Glutamatergic neuron (in vitro differentiated cells): ENCODE measurements at places on chromosomes 16 and 17. TPM values are rescaled to one million over a fixed set of nuclear protein-coding genes. Genes with fewer than 3 reads are reported as not detected.

The GPR142 gene
- total RNA-seq, result 20.7 TPM

The CSF3 gene
- not detected for total RNA-seq

The GPRC5C gene
- 93.3 TPM for total RNA-seq

The G6PC1 gene
- not detected for total RNA-seq

The GPR139 gene
- total RNA-seq, result not detected

The IQCK gene
- total RNA-seq, result 5.1 TPM

The CRHR1 gene
- 0.71 TPM for total RNA-seq

The CLEC3A gene
- total RNA-seq, result not detected

The NATD1 gene
- 45.9 TPM for total RNA-seq

The CD300H gene
- not detected for total RNA-seq

The TSC2 gene
- 215 TPM for total RNA-seq

The CDRT15 gene
- not detected for total RNA-seq

GRCh38 chr16:67672739-67673662, 6.4 kb downstream of the C16orf86 start:
- DNase-seq, result peak; percentile 79

- no peak for DNase-seq
Observed at GRCh38 chr17:8673612-8674011, 43.1 kb upstream of the MYH10 start.

GRCh38 chr17:82817947-82818346, 21.9 kb downstream of the ZNF750 start:
- DNase-seq, result no peak

DNA sequence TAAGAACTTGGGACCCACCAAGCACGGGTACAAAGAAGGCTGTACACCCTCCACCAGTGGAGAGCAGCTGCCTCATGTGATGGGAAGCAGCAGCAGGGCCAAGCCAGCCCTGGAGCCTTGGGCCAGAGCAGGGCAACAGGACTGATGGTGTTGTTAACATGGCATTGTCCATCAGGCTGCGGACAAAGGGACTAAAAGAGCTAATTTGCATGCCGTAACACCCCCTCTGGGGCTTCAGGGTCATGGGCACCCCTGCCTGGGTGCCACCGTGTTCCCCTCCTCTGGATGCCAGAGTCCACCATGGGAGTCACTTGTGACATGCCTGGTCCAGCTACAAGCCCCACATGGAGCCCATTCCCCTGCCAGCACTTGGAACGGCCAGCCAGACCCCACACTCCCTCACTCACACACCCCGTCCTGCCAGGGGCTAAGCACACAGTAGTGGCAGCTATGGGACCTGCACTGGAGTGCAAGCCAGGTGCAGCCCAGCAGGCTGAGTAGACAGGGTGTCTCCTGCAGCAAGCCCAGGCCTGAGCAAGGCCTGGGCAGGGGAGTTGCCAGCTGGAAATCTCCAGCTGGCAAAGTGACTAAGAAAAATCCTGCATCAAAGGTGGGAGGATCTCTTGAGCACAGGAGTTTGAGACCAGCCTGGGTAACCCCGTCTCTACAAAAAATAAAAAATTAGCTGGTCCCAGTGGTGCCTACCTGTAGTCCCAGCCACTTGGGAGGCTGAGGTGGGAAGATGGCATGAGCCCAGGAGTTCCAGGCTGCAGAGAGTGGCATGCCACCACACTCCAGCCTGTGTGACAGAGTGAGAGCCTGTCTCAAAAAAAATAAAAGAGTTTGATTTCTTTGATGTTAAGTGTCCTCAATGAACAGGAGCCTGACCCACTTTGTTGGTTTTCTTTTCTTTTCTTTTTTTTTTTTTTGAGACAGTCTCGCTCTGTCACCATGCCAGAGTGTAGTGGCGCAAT, 33.7 kb downstream of the NOL11 start:
- DNase-seq, result no peak

GRCh38 chr17:40415390-40415789, 2.3 kb downstream of the TOP2A start:
- no peak for DNase-seq

- peak; percentile 79 for DNase-seq
Observed at GRCh38 chr17:50953831-50954601, 87.9 kb upstream of the TOB1 start.

DNA sequence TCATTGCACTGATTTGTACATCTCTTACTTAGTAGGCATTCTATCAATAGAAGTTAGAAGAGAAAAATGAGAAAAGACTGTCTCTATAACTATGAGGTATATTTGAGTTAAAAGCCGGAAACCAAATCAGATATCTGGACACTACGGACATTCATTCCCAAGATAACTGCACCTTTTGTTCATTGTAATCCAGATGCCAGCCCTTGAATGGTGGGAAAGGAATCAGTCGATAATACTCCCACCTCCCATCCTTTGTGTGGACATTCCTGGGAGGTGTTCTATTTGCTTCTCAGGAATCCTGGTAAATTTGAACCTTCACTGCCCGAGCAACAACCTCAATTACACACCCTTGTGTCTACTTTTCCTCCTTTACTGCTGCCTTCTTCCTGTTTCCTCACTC, 225.2 kb downstream of the CHD9NB start:
- DNase-seq, result no peak

GRCh38 chr17:51078009-51078592, 42.6 kb downstream of the SPAG9 start:
- no peak for DNase-seq

DNA sequence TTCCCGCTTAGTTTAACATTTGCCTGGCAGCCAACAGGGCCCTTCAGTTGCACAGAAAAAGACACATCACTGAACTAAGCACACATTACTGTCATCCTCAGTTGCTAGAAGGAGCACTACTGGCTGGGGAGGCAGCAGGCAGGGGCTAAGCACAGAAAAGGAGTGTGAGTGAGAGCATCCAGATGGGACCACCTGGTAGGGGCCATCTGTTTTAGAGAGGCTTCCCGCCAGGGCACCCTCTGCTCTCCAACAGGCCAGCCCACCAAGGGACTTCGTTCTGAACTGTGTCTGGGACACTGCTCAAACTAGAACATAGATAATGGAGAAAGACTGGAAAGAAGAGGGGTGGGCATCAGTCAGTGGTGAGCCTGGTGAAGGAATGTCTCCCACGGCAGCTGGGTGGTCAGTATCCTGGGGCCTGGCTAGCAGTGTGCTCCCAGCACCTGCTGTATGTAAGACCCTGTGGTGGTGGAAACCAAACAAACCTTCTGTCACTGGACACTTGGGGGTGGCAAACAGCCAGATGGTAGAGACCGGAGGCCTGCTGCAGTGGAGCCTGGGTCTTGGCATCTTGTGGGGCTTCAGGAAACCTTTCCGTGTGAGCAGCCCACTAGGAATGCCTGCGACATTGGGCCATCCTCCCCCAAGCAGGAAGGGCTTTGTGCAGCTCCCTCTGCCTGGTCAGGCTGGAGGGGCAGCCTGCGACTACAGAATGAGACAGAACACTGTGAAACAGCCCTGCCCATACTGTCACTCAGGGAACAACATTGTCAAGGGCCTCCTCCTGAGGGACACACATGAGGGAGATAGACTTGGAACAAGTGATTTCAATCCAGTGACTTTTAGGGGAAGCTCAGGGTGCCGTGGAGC, 12.8 kb upstream of the RANGRF start:
- DNase-seq, result peak; percentile 64

GRCh38 chr17:14359163-14360020, 58.5 kb downstream of the HS3ST3B1 start:
- DNase-seq, result no peak

- no peak for DNase-seq
Observed at GRCh38 chr16:71893888-71894228, 1.5 kb upstream of the IST1 start.

DNA sequence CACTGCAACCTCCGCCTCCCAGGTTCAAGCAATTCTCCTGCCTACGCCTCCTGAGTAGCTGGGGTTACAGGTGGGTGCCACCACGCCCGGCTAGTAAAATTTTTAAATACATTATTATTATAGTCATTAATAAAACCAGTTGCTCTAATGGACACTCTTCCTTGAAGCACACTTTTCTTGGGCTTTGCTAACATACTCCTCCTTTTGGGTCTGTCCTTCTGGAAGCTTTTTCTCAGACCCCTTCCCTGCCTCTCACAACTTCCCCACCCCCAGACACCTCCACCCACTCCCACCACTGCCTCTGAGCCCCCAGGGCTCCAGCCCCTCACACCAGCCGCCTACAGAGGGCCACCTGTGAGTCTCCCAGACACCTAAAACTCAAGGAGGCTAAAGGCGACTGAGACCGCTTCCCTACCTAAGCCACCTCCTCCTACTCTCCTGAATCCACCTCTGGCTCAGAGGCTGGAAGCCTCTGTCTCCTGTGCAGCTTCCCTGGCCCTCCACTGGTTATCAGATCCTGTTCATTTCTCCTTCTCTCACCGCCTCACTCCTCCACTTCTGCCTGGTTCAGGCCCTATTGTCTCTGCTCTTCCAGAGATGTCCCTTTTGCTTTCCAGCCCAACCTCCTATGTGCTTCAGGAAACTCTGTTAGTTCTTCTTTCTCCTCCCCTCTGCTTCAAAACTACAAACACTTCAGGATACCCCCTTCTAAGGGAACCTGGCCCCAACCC, 2.1 kb upstream of the CUEDC1 start:
- no peak for DNase-seq

DNA sequence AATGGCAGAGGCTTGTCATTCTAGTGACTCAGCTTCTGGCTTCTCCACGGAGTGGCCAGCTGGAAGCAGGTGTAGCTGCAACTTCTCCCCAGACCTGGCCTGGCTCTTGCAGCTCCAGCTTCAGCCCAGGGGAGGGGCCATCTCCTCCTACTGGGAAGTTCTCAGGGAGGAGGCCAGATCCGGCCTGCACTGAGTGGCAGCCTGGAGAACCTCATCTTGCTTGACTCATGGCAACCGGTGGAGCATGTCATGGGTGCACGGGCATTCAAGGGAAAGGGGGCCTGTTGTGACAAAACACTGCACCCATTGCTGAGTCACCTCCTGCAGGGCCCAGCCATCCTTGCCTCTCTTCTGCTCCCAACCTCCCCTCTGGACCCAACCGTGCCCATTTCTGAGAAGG, 273.9 kb upstream of the MAF start:
- DNase-seq, result no peak

- DNase-seq, result no peak
Observed at GRCh38 chr17:37239690-37240334, 136.0 kb upstream of the C17orf78 start.

DNA sequence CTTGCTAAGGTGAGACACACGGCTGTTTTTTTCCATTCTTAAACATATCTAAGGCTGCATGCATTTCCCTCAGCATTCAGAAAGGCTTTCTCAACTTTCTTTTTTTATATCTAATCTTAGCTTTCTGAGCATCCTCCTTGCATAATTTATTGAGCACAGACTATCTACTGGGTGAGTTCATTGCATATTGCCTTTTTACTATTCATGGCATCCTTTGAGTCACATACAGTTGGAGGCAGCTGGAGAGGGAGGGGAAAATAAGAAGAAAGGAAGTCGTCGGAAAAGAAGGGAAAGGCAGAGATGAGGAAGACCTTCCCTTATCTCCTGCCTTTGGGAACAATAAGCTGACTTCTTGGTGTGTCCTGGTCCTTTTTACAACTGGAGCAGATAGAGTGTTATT, 468.3 kb downstream of the SLC39A11 start:
- no peak for DNase-seq

DNA sequence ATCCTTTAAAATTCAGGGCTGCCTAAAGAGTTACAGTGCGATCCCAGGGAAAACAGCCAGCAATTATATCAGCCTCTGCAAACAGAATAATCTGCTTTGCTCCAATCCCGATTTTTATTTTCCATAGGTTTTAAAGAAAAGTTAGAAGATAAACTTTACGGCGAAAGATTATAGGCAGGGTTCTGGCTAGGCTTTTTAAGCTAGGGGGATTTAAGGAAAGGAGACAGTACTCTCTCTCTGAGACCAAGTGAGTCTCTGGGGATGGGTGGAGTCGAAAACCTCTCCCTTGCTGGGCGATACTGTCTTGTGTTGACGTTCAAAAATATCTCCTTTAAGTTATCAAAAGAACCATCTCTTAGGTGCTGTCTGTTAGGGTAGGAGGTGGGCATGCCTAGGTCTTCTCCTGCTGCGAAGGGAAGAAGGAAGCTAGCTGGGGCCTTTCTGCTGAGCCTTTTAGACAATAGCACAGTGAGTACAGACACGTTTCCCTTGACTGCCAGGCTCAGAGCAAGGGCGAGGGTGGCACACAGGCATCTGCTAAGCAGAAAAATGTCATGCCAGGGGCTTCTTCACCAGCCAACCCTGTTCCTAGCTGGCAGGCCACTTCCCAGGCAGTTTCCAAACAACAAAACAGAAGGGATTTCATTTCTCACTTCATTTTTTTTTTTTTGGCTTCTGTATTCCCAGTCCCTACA, 167.9 kb upstream of the MAF start:
- no peak for DNase-seq

DNA sequence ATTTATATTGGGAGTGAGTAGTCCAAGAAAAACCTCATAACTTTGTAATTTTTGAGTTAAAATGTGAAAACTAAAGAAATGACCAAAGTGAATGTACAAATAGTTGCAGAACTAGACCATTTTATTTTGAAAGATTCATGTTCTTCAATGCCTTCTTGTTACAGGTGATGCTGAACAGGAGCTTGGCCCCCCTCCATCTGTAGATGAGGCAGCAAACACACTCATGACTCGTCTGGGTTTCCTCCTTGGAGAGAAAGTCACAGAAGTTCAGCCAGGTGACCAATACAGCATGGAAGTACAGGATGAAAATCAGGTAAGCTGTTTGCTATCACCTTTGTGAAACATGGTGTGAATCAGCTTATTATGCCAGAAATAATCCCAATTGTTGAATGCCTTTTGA, 227.8 kb downstream of the TANC2 start:
- DNase-seq, result no peak

DNA sequence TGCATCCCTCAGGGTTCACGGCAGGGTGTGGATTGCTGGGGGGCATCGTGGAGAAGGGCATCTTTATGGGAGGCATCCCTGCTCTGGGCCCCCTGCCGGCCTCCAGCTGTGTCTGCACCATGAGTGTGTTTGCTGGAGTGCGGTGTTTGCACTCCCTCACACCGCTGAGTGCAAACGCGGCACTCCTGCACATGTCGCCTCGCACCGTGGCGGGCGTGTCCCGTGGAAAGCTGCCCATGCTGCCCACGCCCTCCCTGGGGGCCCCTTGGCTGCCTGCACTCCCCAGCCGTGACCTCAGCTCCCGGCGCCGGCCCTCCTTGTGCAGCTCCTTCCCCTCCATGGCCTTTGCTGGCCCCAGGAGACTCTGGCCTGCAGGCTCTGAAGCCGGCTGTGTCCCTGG, 74.6 kb upstream of the ZNF750 start:
- DNase-seq, result no peak

GRCh38 chr17:67489273-67489672, 112.2 kb downstream of the PITPNC1 start:
- no peak for DNase-seq

DNA sequence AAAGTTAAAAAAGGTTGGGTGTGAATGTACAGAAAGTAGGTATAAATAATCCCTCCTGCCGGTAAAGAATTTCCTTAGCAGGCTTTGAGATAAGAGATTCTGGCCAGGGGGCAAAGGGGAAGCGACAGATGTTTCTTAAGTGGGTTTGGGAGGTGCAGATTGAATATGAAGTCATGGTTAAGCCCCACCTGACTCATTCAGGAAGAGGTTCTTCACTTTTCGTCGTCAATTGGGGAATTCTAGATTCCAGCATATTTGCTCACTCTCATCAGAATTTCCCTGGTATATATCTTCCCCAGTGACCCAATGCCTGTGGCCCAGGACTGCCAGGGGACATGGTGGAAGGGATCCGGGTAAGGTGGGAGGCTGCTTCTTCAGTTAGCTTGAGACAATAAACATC, 127.8 kb downstream of the CPPED1 start:
- no peak for DNase-seq

GRCh38 chr17:66567234-66568170, 265.1 kb downstream of the PRKCA start:
- DNase-seq, result peak; percentile 87
